Psoas muscle (tissue), 8 donors: ENCODE measurements at places on chromosomes 4 and X. TPM values are rescaled to one million over a fixed set of nuclear protein-coding genes. Genes with fewer than 3 reads are reported as not detected.
A peak's percentile ranks its signal among the peaks of the same experiment; 100 is the strongest.

- DNase-seq = no peak
Measured at GRCh38 chr4:89954906-89955695, 60.4 kb downstream of the MMRN1 start.

DNA sequence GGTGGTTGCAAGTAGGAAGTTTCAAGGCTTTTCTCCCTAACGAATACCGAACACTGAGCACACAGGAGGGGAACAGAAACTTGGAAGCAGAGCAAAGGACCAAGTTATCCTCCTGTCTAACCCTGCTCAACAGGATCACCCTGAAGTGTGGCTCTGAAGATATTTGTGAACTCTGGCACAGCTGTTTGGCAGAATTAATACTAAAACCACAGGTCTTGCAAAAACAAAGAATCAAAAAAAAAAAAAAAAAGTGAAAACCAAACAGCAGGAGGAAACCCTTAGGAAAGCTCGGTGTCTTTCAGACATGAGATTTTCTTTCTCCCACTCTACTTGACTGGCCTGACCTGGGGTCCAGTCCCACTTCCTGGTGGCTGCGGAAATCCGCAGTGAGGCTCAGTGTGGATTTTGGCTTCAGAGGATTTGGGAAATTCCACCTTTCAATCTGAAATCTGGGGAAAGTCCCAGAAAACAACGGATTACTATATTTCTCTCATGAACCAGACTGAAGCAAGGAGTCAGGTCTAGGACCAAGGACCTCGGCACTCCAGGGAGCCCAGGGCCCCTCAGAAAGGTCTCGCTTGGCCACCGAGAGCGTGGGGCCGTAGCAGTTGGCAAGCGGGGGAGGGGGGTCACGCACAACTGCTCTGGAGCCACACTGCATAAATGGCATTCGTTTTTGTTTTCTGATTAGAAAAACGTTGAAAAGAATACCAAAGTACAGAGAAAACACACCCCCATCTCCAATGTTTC lies 867 bp downstream of the TIFA start:
- no peak for DNase-seq

GRCh38 chr4:80266253-80266901 lies at the start of gene FGF5:
Gene FGF5 (plus strand): TSS chr4:80266664. CDS start chr4:80266825, 161 bp downstream.
- peak; percentile 54 for DNase-seq

- DNase-seq = no peak
Measured at GRCh38 chrX:83501530-83501929, 6.6 kb upstream of the POU3F4 start.

GRCh38 chrX:123975180-123975579 lies 13.7 kb downstream of the STAG2 start:
- no peak for DNase-seq

DNA sequence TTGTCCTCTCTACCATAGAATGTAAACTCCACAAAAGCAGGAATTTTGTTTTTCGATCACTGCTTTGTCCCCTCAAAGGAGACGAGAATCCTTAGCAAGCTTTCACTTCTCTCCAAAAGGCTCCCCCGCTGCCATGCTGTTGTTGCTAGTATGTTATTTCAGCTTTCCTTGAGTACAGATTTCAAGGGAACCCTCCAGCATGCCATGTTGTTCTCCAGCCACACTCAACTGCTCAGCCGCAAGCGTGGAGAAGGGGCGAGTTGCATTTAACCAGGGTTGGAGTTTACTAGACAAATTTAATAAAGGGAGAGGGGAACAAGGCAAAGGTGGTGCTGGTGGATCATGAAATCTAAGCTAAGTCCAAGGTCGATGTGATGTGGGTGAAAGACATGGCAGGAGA lies 23.1 kb downstream of the NSDHL start:
- DNase-seq = no peak

DNA sequence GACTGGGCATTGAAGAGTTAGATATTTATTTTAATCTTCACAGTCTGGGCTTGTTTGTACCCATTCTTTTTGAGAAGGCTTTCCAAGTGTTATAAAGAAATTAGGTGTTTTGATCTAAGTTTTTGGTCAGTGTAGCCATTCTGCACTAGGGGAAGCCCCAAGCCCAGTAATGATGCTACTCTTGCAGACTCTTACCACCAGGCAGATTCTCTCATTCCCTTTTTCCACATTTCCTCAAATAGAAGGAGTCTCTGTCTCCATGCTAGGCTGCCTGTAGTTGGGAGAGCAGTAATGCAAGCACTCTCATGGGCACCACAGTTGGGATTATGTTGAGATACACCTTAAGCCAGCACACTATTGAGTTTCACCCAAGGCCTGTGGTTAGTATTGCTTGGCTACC lies 21.5 kb downstream of the CDX4 start:
- no peak for DNase-seq

GRCh38 chrX:23008431-23009099 lies 8.8 kb downstream of the DDX53 start:
- DNase-seq = no peak

DNA sequence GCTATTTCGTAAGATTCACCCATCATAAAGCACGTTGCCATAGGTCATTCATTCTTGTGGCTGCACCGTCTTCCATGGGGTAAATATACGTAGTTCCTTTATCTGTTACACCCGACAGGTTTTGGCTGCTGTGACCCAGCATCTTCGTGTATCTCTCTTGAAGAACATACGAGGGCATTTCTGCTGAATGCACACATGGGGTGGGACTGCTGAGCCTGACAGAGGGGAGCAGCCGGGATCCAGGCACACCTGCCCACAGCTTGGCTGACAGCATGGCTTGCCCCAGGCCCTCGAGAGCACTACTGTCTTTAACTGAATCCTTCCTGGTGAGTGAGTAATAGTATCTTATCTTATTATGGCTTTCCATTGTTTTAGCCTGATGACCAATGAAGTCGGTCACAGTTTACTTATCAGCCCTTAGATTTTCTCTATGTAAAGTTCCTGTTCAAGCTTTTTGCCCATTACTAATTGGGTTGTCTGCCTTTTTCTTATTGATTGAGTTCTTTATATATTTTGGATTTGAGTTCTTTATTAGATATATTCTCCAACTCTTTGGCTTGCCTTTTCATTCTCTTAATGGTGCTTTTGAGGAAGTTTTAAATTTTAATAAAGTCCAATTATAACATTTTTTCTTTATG lies 45.0 kb upstream of the MXD4 start:
- DNase-seq = no peak

- no peak for DNase-seq
Measured at GRCh38 chrX:6930307-6930849, 217.1 kb upstream of the STS start.

- DNase-seq = no peak
Measured at GRCh38 chrX:97030463-97030862, 146.8 kb downstream of the RPA4 start.

GRCh38 chrX:84335121-84335520 lies 147.1 kb upstream of the RPS6KA6 start:
- no peak for DNase-seq

DNA sequence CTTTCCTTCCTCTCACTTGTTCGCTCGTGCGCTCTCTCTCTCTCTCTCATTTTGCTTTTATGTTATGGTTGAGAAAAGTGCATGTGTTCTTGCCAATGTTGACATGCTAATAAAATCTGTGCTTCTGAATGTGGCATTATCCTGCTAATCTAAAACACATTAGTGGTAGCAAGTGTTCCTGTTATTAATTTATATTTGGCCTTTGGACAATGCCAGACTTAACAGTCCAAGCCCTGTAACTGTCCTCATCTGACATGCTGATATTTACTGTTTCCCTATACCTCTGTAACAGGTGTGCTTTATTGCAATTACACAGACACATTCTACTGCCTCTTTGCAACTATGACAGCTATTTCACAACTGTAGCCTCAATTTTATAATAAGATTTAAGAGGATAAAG lies 2.7 kb downstream of the PPARGC1A start:
- DNase-seq = no peak

DNA sequence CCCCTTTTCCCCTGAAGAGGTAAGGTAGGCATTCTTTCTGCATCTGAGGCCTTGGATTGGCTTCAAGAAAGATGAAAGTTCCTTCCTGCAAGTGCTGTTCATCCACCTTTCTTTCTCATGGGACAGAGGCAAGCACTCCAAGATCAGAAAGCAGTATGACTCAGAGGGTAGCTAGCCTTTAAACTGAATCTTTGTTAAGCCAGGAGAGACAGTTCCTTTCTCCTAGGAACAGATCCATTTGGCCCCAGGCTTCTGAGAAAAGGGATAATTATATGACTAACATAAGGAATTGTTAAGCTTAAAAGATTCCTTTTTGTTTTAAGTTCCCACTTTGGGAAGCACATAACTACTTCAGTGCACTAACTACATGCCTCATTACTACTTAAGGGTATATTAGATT lies 192.0 kb downstream of the PPP3CA start:
- no peak for DNase-seq

DNA sequence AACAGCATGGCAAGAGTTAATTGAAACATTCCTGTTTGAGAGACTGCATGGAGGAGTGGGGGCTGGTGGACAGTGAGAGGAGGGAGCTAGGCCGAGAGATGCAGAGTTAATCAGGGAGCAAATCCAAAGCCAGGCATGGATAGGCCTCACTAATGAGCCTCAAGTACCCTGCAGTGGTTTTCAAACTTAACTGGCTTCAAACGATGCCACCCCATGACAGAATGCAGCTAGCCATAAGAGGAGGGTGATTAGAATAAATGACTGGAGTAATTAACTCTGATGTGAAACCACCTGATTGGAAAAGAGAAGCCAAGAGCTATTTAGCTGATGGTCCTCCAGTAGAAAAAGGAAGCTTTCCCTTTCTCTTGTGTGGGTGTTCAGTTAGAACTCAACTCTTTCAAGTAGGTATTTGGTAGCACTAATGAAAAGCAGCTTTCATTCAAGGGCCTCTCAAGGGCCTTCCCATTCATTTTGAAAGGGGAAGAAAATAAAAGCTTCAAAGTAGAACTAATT lies 215.4 kb upstream of the MAB21L2 start:
- no peak for DNase-seq

DNA sequence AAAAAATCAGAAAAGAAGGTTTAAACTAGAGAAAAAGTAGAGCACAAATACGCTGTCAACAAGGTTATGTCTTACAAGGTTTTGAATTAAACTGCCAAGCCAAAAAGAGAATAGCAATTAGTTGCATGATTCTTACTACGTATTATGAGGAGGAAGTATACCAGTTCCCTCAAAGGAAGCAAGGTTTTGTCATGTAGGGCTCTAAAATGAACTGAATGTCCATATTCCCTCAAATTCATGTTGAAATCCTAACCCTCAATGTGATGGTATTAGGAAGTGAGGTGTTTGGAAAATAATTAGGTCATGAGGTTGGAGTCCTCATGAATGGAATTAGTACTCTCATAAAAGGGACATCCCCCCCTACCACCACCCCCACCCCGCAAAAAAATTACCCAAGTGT lies 201.0 kb downstream of the FBXW7 start:
- DNase-seq = no peak

- DNase-seq = no peak
Measured at GRCh38 chr4:112951362-112952312, 97.8 kb upstream of the ANK2 start.

- DNase-seq = no peak
Measured at GRCh38 chrX:9578083-9578779, 113.4 kb downstream of the TBL1X start.

GRCh38 chr4:73681776-73682175 lies 58.6 kb upstream of the CXCL8 start:
- no peak for DNase-seq

GRCh38 chrX:20205927-20206708 lies 60.6 kb downstream of the RPS6KA3 start:
- DNase-seq = peak; percentile 13

- no peak for DNase-seq
Measured at GRCh38 chr4:150540536-150540935, 41.4 kb upstream of the MAB21L2 start.

DNA sequence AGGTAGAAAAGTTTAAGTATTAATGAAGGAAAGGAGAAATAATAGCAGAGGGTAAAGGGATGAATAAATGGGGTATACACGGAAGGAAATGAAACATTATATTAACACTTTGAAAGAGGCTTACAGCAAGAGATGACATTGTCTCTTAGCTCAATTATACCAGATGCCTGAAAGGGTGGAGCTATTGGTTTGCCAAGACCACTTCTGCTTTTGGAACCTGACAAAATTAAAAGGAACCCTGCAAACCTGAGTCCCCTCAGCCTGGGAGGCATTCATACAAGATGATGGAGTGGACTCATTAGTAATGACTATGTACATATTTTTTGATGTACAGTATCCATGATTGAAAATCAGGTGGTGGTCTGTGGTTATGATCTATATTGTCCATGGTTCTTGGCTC lies 45.1 kb upstream of the HPF1 start:
- no peak for DNase-seq

GRCh38 chrX:101079736-101080270 lies 1.1 kb downstream of the TMEM35A start:
- no peak for DNase-seq

DNA sequence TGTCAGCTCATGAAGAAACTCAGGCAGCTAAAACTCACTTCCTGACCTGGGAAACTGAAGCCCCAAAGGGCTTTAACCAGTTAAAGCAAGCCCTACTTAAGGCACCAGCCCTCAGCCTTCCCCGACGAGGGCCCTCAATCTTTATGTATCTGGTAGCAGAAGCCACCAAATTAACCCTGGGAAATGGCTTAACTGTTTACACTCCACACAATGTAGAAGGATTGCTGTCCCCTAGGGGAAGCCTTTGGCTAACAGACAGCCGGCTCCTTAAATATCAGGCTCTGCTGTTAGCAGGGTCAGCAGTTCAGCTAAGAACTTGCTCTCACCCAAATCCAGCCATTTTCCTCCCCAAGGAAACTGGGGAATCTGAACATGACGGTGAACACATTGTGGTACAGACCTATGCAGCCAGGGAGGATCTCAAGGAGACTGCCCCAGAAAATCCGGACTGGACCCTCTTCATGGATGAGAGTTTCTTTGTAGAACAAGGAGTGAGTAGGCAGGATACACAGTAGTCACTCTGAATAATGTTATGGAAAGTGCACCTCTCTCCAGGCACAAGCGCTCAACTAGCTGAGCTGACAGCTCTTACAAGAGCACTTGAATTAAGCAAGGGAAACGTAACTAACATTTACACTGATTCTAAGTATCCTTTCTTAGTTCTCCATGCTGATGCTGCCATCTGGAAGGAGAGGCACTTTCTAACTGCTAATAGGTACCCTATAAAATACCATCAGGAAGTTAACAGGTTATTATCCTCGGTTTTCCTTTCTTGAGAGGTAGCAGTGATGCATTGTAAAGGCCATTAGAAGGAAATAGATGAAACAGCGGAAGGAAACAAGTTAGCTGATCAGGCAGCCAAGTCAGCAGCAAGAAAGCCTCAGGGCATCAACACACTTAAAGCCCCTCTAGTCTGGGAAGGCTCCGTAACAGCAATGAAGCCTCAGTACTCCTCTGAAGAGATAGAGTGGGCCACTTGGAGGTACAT lies 9.6 kb upstream of the NAF1 start:
- no peak for DNase-seq

DNA sequence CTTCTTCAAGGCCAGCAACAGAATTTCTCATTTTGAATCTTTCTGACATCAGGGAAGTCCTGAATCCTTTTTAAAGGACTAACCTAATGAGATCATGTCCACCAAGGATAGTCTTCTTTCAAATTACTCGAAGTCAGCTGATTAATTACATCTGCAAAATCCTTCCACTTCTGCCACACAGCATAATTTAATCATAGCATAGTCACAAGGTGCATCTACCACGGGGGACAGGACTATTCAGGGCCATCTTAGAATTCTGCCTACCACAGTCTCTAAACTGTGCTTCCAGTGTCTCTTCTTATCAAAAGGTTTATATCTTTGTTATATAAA lies 53.7 kb downstream of the ATP10D start:
- no peak for DNase-seq

DUX4 gene
- not detected for polyA plus RNA-seq

SSX2 gene
- polyA plus RNA-seq = not detected

ARHGAP36 gene
- 0.01 TPM for polyA plus RNA-seq

KLHL13 gene
- 0.96 TPM for polyA plus RNA-seq

BRCC3 gene
- polyA plus RNA-seq = 18.2 TPM

SSX1 gene
- not detected for polyA plus RNA-seq

ADGRG2 gene
- polyA plus RNA-seq = 0.21 TPM
